ENCODE measurements at places on chromosomes 11 and 22.

DNA sequence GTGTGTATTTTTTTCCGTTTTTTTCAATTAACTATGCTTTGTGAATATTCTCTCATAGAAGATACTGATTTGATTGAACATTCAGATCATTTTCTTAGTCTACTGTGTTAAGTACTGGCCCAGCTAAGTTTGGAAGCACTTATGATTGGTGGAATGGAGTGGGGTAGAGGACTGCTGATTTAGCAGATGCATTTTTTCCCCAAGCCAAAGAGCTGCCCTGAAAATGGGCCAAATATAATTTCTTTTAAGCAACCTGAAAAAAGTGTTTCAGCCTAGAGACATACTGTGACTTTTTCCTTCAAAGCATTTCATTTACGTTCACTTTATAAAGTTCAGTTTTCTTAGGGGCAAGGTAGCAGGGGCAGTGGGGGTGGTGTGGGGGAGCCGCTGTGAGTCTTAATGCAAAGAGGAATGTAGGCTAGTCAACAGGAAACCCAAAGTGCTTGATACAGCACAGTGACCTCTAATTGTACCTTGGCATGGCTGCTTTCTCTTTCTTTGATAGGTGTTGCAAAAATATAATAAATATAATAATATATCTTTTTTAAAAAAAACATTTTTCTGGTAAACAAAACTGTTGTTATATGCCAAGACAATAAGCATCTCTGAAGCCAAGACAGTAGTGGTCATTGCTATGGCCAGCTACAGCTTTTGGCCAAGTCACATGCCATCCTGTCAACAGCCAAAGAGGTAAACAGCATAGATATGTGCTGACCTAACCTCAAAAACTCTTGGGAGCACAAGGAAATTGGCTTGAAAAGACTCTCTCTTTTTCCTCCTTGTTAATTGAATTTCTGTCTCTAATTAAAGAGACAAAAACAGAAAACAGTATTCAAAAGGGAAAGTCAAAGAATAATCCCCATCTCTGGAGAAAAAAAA, 58.8 kb downstream of the LIF start:
- no peak for DNase-seq

GRCh38 chr11:19551457-19551856, 161.2 kb upstream of the NAV2 start:
- DNase-seq: no peak

DNA sequence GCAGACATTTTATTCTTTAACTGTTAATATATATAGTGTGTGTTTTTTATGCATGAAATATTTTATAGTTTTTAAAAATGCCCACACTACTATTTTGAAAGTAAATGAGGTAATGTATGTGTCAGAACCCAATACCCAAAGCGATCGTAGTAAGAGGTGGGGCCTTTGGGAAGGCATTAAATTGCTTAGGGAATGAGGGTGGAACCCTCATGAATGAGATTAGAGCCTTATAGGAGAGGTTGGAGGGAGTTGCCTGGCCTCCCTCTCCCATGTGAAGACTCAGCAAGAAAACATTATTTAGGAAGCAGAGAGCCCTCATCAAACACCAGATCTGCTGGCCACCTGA, 11.1 kb downstream of the KLHL35 start:
- DNase-seq: no peak

GRCh38 chr11:17611503-17612220, 64.6 kb downstream of the OTOG start:
- DNase-seq: no peak

GRCh38 chr11:10633261-10633660, 60.3 kb downstream of the IRAG1 start:
- DNase-seq: no peak

GRCh38 chr11:87820011-87820410, 355.2 kb downstream of the RAB38 start:
- DNase-seq: no peak

GRCh38 chr22:19821523-19822300, 33.0 kb downstream of the GNB1L start:
- no peak for DNase-seq

DNA sequence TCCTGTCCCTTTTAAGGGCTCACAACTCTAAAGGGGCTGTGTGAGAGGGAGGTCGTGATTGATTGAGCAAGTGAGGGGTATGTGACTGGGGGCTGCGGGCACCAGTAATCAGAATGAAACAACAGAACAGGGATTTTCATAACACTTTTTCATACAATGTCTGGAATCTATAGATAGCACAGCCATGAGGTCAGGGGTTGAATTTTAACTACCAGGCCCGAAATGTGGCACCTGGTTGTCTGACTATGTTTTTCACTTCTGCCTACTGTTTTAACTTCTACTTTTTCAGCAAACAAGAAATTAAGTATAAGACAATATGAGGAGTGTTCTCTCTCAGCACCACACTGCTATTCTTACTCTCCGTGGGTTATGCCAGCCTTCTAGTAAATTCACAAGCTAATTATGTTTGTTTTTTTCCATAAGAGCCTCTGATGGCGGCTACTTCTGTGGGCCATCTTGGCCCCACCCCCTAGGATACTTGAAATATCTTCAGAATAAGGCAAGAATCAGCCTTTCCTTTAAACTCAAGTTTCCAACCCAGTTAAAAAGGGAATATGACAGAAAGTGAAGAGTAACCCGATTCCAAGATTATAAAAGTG, 552.8 kb upstream of the CHORDC1 start:
- DNase-seq: no peak

GRCh38 chr22:38868286-38868721, 3.7 kb downstream of the CBX6 start:
- no peak for DNase-seq

- DNase-seq: no peak
Measured at GRCh38 chr11:131397675-131398074, 27.3 kb downstream of the NTM start.

- no peak for DNase-seq
Measured at GRCh38 chr11:67522844-67523555, at the start of gene CABP2. TSS of gene CABP2 (minus strand) at chr11:67523446. CDS start at chr11:67523326, 120 bp downstream.

- DNase-seq: no peak
Measured at GRCh38 chr22:28542980-28543621, 136.5 kb downstream of the TTC28 start.

DNA sequence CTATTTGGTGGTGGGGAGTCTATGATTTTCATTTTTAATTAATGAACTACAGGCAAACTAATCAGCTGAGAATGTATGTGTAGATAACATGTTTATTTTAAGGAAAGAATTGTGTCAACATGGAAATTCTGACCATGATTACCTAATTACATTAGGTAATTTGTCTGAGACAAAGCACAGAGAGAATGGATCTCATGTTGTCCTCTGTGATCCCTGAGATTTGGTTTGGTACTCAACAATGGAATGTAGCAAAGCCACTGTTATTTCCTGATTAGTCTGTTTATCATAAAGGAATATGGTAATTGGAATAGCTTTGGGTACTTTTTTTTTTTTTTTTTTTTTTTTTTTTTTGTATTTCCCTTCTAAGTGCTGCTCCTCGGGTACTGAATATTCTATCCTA, 718.8 kb upstream of the ARHGAP42 start:
- no peak for DNase-seq

DNA sequence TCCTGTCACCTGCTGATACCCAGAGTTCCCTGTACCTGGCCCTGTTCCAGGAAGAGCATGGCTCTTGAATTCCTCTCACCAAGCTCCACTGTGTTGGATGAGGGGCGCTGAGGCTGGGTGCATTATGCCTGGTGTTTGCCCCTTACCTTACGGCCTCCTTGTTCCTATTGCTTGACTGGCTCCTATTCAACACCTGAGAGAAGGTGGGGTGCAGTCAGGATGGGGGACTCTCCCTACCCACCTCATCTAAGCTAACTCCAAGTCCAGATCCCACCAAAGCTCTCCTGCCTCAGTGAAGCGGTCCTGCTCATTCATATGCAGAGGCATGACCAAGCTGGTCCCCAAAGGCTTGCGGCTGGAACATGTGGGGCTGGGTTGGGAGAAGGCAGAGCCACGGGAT, 35.8 kb upstream of the RIC3 start:
- no peak for DNase-seq

GRCh38 chr11:117220568-117220967, 11.3 kb downstream of the PCSK7 start:
- no peak for DNase-seq

- DNase-seq: no peak
Measured at GRCh38 chr11:85717429-85717828, 31.4 kb upstream of the CCDC89 start.

DNA sequence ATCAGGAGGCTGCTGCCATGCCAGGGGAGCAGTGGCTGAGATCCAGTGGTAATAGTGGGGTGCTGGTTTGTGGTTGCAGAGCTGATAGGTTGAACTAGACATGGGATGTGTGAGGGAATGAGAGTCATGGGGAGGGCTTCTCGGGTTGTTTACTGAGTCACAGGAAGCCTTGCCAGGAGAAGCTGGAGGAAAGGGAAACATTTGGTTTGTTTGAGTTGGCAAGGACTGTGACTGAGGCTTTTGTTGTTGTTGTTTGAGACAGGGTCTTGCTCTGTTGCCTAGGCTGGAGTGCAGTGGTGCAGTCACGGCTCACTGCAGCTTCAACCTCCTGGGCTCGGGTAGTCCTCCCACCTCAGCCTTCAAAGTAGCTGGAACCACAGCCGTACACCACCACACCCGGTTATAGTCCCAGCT, 49.3 kb downstream of the CABIN1 start:
- no peak for DNase-seq

Data from activated naive CD8-positive, alpha-beta T cell treated with anti-CD3 and anti-CD28 coated beads, Interleukin-2, amount 50 U/mL, for 24 hours (primary cell).